ENCODE measurements at places on chromosomes 7 and 10. TPM values are rescaled to one million over a fixed set of nuclear protein-coding genes. Genes with fewer than 3 reads are reported as not detected.

GRCh38 chr7:107982918-107983389, 20.0 kb downstream of the LAMB1 start:
- no peak for DNase-seq
- no peak overlapping the region for H3K4me3 ChIP-seq
- no peak overlapping the region for H3K27ac ChIP-seq

GRCh38 chr7:33745934-33746333, 159.4 kb upstream of the BMPER start:
- no peaks in the 10 kb centered on the region for H3K27me3 ChIP-seq
- H3K36me3 ChIP-seq: no peaks in the 10 kb centered on the region
- DNase-seq: no peak

Gene GRB10
- 7.4 TPM for total RNA-seq

DNA sequence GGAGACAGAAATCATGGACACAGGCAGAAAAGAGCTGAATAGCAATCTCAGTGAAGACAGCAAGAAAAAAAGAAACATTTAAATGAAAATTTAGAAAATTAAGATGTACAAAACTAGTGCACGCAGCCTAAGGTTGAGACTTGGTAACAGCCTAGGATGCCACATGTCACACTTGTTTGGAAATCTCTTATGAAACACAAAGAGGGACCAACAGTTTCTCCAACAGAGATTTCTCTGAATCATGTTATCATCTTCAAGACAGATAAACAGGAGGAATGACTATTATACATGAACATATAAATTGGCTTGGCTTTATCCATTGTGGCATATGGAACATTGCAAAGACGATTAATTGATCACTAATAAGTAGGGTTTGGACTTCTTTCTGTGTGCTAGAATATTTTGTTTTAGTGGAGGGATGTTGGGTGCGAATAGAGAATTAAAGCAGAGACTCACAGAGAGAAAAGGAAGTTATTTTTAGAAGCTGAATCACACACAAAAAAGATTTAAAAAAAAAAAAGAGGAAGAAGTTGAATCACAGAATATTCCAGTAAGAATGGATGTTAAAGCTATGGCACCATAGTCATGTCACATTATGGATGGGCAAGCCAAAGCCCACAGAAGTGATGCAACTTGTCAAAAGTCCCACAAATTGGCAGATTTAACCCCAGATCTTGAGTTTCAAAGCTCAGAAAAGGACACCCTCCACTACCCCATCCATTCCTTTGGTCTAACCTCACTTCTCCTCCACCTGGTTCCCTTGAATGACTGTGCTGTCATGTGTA, 91.6 kb downstream of the MYOF start:
- H3K4me1 ChIP-seq: peaks cover 17% of the 10 kb centered on the region
- H3K4me3 ChIP-seq: no peak overlapping the region
- H3K27ac ChIP-seq: no peak overlapping the region
- H3K36me3 ChIP-seq: no peaks in the 10 kb centered on the region
- DNase-seq: no peak
- no peaks in the 10 kb centered on the region for H3K27me3 ChIP-seq

DNA sequence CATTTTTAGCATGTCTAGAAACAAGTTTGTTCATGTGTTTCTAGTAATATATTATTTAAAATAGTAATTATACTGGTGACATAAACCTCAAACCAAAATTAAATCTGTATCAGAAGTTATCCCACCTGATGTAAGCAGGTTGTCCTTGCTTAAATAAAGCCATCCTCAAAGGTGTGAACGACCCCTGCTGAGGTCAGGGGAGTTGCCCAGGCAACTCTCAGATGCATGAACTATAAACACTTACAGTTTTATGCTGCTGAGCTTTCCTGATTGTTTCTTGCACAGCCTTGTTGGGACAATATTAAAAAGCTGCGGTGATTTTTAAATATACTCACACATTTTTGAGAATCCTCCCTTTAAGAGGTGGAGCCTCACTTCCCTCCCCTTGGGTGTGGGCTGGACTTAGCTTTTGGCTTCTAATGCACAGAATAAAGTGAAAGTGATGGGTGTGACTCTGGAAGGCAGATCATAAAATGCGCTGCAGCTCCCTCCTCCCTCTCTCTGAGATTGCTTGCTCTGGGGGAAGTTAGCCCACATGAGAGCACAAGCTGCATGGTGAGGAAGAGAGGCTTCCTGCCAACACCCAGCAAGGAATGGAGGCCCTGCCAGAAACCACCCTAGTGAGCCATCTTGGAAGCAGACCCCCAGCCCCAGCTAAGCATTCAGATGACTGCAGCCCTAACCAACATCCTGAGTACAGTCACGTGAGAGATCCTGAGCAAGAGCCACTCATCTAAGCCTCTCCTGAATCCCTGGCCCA, 152.7 kb downstream of the SKIDA1 start:
- no peak overlapping the region for H3K27ac ChIP-seq
- peak; percentile 54 for DNase-seq
- peaks cover 13% of the 10 kb centered on the region for H3K4me1 ChIP-seq
- no peaks in the 10 kb centered on the region for H3K36me3 ChIP-seq

Gene PIK3CG
- total RNA-seq: 32.6 TPM

DNA sequence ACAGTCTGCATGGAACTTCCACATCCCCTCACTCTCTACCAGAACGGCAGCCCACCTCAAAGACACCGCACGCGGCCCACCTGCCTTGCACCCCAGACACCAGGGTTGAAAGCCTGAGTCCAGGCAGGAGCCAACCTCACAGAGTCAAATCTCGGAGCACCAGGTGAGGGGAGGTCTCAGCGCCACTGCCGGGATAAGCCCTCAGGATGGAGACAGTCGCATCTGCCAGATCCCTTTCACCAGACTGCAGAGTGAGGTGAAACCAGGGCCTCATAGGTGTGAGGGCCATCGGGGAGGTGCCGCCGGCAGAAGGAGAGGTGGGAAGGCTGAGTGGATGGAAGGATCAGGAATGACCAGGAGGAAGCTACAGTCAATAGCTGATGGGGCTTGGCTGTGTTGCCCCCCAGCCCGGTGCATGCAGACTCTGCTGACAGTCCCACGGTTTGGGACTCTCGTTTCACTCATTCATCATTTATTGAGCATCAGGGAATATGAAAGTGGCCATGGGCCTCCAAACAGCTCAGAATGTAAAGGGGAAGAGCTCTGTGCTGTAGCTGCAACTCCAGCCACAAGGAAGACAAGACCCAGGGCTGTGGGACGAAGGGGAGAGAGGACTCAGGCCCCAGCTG, 315.0 kb downstream of the PTPRN2 start:
- no peaks in the 10 kb centered on the region for H3K27me3 ChIP-seq
- H3K4me1 ChIP-seq: no peaks in the 10 kb centered on the region
- DNase-seq: no peak

- H3K4me3 ChIP-seq: no peak overlapping the region
- H3K27me3 ChIP-seq: no peaks in the 10 kb centered on the region
- no peaks in the 10 kb centered on the region for H3K4me1 ChIP-seq
- no peaks in the 10 kb centered on the region for H3K36me3 ChIP-seq
- DNase-seq: no peak
- H3K27ac ChIP-seq: no peak overlapping the region
Observed at GRCh38 chr10:21919117-21919516, 84.4 kb downstream of the DNAJC1 start.

- H3K4me3 ChIP-seq: no peak overlapping the region
- DNase-seq: no peak
- no peak overlapping the region for H3K27ac ChIP-seq
- H3K36me3 ChIP-seq: peaks cover 11% of the 10 kb centered on the region
- no peaks in the 10 kb centered on the region for H3K27me3 ChIP-seq
- H3K4me1 ChIP-seq: peaks cover 29% of the 10 kb centered on the region
Observed at GRCh38 chr7:21425290-21425689, 2.6 kb upstream of the SP4 start.

DNA sequence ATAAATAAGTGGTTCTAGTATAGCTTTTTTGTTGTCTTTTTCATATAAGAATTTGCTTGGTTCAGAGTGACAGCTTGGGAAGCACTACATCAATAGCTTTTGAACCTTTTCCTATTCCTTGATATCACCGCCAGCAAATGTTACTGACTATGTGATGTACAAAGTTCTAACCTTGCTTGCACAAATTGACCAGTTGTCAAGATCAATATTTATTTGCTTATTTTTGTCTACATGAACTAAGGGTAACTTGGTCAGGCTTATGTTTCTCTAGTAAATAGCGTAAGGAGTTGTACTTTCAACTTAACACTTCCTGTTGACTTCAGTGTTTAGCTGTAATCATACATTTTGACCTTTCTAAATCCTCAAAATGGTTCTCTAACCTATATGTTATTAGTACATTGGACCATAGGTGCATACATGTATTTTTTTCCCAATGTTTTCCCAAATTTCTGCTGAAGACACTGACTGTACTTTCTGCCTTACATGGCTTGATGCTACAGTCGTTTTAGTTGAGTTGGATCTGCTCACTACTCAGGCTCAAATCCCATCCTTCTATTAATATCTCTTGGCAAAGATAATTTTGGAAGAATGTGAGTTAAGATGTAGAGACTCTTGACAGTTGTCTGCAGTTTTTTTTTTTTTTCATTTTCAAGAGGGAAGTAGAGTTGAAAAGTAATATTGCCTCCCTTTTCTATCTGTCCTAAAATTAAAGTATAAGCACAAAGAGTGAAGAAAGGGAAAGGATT, 239.1 kb upstream of the KAT6B start:
- H3K4me3 ChIP-seq: no peak overlapping the region
- H3K36me3 ChIP-seq: no peaks in the 10 kb centered on the region
- H3K4me1 ChIP-seq: peaks cover 72% of the 10 kb centered on the region
- H3K27ac ChIP-seq: no peak overlapping the region
- peak; percentile 5 for DNase-seq
- H3K27me3 ChIP-seq: no peaks in the 10 kb centered on the region

GRCh38 chr7:27484451-27484850, 178.2 kb downstream of the HIBADH start:
- H3K27me3 ChIP-seq: no peaks in the 10 kb centered on the region
- DNase-seq: no peak
- no peaks in the 10 kb centered on the region for H3K4me1 ChIP-seq

DNA sequence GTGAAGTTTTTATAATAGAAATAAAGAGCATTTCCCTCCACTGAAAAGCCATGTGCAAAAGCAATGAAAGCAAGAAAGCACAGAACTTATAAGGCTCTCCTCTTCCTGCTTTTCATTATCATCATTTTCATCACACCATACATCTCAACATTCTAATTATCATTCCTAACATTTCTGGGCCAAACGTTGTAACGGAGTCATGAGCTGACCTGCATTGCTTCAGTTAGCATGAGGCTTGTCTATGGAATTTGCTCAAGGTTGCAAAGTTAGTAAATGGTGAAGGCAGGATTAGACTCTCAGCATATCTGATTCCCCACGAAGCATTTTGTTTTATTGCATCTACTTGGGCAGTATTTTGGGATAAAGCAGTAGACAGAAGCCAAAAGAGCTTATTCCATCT, 11.4 kb downstream of the SCIN start:
- no peaks in the 10 kb centered on the region for H3K4me1 ChIP-seq
- no peaks in the 10 kb centered on the region for H3K36me3 ChIP-seq
- DNase-seq: no peak
- no peaks in the 10 kb centered on the region for H3K27me3 ChIP-seq
- H3K27ac ChIP-seq: no peak overlapping the region

DNA sequence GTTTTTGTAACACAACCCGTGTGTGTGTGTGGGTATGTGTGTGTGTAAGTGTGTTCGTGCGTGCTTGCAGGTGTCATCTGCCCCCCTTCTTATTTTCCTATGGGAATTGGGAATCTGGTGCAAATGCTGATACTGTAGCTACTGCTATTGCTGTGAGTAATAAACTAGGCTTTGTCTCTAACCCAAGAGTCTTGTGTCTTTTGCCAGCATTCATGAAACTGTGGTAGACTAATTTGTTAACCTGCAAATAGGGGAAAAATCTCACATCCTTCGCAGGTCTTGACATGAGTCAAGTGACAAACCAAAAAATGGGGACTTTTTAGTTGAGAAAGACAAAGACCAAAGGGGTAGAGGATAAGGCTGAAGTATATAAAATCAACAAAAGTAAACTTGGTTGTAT, 57.9 kb upstream of the FAM133B start:
- H3K4me1 ChIP-seq: peaks cover 13% of the 10 kb centered on the region
- H3K27me3 ChIP-seq: no peaks in the 10 kb centered on the region
- no peak overlapping the region for H3K4me3 ChIP-seq
- no peaks in the 10 kb centered on the region for H3K36me3 ChIP-seq
- no peak overlapping the region for H3K27ac ChIP-seq

DNA sequence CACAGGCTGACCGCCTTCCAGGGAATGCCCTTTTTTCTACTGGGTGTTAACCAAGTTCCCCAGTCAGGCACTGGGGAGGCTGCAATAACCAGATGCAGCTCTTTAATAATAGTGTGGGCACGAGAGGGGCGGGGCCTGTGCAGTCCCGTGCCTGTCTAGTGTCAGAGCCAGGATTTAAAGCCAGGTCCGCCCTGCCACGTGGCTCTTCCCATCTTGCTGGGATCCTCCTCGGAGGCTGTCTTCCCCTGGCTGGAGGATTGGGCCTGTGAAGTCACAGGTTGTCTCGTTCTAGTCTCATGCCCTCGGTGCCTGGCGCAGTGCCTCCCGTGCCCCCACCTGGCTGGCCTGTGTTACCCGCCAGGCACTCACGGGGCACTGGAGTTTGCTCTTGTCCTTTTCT, 25.2 kb downstream of the TMEM120A start:
- no peak overlapping the region for H3K4me3 ChIP-seq
- H3K36me3 ChIP-seq: no peaks in the 10 kb centered on the region
- no peaks in the 10 kb centered on the region for H3K27me3 ChIP-seq
- H3K27ac ChIP-seq: no peak overlapping the region

DNA sequence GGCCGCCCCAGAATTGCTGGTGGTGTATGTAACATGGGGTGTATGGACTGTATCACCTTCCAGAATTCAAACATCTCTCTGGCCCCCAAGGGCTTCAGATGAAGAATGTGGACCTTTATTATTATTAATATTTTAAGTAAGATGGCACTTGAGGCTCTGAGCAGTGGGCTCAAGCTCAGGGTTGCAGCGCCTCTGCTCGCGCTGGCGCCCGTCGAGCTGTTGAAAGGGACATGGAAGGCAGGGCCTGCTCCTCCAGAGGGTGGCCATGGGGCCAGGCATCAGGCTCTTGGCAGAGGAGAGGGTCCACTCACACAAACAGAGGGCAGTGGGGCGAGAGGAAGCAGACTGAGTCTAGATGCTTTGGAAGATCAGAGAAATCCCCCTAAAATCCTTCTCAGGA, 120.2 kb downstream of the NT5C2 start:
- peaks cover 7% of the 10 kb centered on the region for H3K36me3 ChIP-seq
- no peak for DNase-seq
- H3K27me3 ChIP-seq: no peaks in the 10 kb centered on the region
- H3K27ac ChIP-seq: no peak overlapping the region
- no peak overlapping the region for H3K4me3 ChIP-seq

- no peaks in the 10 kb centered on the region for H3K4me1 ChIP-seq
- H3K27ac ChIP-seq: no peak overlapping the region
- DNase-seq: no peak
Observed at GRCh38 chr10:49407151-49407550, 11.3 kb upstream of the DRGX start.

GRCh38 chr7:133452577-133452976, 199.7 kb downstream of the EXOC4 start:
- no peak overlapping the region for H3K4me3 ChIP-seq
- H3K27me3 ChIP-seq: no peaks in the 10 kb centered on the region
- no peaks in the 10 kb centered on the region for H3K4me1 ChIP-seq
- H3K36me3 ChIP-seq: no peaks in the 10 kb centered on the region
- DNase-seq: no peak
- no peak overlapping the region for H3K27ac ChIP-seq

- no peaks in the 10 kb centered on the region for H3K36me3 ChIP-seq
- peaks cover 16% of the 10 kb centered on the region for H3K4me1 ChIP-seq
- peaks cover 17% of the 10 kb centered on the region for H3K27me3 ChIP-seq
- no peak overlapping the region for H3K4me3 ChIP-seq
- DNase-seq: no peak
Observed at GRCh38 chr10:120946497-120946896, 95.3 kb downstream of the WDR11 start.
